ENCODE measurements at places on chromosomes 2 and 18. TPM values are rescaled to one million over a fixed set of nuclear protein-coding genes. Genes with fewer than 3 reads are reported as not detected.

DNA sequence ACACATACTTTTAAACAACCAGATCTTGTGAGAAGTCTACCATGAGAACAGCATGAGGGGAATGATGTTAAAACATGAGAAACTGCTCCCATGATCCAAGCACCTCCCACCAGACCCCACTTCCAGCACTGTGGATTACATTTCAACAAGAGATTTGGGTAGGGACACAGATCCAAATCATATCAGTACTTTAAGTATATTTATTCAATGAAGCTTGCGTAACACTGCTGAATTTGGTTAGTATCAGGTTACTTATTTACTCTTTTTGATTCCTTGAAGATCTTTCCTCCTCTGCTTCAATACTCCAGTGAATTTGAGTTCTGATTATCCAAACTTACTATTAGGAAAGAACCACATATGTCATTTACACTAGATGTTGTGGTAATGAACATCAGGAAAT, 418.6 kb downstream of the PIK3C3 start:
- no peak for DNase-seq

- DNase-seq: no peak
These were observed 81.6 kb downstream of the PMS1 start for GRCh38 chr2:189865826-189866225.

Gene RPS27A
- total RNA-seq: 818 TPM

GRCh38 chr2:238299803-238300202, 11.4 kb upstream of the PER2 start:
- DNase-seq: no peak

Gene MPHOSPH10
- 24.2 TPM for total RNA-seq

GRCh38 chr2:23617811-23618215, 232.8 kb downstream of the KLHL29 start:
- DNase-seq: no peak

DNA sequence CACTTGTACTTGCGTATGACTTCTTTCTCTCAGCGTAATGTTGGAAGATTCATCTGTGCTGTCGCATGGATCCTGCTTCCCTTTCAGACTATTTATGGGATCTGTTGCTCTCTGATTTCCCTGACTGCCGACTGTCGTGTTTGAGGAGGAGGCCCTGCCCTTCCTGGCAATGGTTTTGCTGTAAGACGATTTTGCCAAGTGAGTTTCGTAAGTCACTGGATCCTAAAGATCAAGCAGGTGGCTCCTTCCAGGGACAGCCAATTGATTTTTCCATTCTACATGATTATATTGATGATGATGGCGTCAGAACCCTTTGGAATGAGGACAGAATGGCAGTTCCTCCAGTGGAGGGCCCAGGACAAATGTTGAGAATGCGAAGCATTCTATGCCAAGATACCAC, 8.7 kb upstream of the B3GNT2 start:
- DNase-seq: no peak

Gene ALPI
- total RNA-seq: not detected

DNA sequence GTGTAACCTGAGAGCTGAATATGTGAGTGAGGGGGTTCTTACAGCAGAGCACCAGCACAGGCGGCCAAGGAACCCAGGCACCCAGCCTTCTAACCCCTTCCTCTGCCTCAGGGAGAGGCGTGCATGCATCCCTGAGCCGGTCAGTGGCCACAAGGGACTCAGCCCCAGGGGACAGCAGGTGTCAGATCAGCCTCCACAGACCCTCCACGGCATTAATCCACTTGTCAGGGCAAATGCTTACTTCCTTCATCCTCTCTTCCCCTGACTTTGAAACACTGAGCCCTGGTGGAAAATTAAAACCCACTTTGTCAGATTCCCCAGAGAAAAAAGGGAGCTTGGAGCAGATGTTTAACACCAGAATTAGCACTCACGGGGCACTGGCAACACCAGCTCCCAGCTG, 60.5 kb upstream of the SMAD2 start:
- DNase-seq: no peak

Gene ZDBF2
- total RNA-seq: 6.9 TPM

- DNase-seq: peak; percentile 82
These were observed 845 bp upstream of the CDC42EP3 start for GRCh38 chr2:37672104-37672869.

Gene TMEM127
- 36.9 TPM for total RNA-seq

Gene DYNC2LI1
- 5.9 TPM for total RNA-seq

DNA sequence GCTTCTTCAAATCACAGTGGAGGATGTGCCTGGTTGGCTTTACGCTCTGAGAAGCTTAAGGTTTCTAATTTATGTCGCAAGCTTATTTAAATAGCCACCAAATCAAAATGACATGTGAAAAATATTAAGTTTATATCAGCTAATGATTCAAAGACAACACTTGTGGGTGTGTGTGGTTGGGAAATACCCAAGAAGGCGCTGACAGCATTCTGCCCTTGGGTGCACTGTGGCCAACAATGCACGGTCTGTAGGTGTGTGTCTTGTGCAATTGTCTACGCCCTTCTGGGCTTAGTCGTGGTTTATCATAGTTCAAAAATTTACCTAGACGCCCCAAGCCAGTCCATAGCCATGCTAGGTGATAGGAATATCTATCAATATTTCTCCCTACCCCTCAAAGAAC, 60.9 kb downstream of the KCTD1 start:
- DNase-seq: no peak
